Fibroblast of skin of right quadriceps (primary cell): ENCODE measurements at places on chromosomes 7 and 10.

DNA sequence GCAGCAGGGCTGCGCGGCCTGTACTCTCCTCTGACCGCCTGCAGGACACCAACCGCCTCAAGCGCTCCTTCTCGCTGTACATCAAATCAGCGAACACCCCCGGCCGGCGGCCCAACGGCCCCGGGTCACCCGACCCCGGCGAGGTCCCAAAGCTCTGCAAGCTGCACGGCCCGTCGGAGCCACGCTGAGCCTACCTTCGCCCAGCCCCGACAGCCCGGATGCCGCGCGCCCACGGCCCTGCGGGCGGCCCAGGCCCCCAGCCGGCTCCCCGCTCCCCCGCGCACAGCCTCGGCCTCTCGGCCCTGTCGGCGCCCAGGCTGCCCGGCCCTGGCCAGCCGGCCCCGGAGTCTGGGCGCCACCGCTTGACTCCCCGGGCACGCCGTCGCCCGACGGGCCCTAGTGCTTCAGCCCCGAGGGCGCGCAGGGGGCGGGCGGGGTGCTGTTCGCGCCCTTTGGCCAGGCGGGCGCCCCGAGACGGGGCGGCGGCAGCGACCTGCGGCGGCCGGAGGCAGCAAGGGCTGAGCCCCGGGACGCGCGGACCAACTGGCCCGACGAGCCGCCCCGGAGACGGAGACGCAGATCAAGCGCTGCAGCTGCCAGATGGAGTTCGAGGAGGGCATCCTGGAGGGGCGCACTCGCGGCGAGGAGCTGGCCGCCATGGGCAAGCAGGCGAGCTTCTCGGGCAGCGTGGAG is 11.1 kb upstream of the SEC24C start:
- DNase-seq: no peak

DNA sequence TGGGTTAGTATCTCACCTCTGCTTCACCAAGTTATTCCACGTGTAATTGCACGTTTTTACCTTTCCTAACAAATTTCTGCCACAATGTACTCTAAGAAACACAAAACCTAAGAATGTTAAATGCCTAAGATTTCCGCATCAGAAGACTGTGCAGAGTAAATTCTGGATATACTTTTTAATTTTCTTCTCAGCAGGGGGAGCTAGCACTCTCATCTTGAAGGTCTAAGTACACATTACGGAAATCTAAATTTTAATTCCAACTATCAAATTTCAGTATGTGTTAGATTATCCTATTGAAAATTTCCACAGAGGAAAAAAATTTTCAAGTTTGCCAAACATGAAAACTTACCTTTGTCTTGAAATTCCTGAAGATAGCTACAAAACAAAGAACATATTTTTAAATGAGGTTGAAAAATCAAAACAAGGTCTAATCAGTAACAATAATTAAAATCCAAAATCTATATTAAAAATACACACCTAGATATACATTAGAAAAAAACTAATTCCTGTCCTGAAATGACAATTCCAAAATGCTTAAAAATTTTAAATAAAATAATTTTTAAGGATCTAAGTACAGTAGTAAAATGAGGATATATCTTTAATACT is 10.5 kb downstream of the SKAP2 start:
- peak; percentile 42 for DNase-seq

- DNase-seq: peak; percentile 18
Observed at GRCh38 chr10:14468023-14468441, 137.3 kb upstream of the FRMD4A start.

DNA sequence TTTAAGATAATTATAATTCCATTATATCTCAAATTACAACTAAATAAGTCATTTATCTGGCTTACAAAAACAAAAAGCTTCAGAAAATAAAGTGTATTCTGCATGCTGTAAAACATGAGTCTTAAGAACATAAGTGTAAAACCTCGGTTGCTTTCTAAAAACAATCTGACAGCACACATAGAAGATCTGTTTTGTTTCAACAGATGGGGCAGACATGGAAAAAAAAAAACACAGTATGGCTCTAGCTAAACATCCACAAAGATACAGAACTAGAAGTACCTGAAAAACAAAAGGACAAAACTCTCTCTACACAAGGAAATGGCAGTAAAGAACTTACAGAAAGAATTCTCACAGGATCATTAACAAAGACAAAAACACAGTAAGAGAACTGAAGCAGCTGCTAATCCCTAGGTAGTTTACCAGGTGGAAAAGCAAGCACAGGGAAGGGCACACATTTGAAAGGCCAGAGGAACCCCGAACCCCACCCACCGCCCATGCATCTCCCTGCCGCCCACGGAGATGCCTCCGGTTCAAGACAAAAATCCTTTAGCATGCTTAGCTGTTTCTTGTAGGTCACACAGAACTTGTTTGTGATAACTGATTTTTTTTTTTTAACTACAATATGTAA is 42.5 kb downstream of the DLD start:
- DNase-seq: no peak

- no peak for DNase-seq
Observed at GRCh38 chr10:70829543-70829942, 13.8 kb downstream of the SGPL1 start.

DNA sequence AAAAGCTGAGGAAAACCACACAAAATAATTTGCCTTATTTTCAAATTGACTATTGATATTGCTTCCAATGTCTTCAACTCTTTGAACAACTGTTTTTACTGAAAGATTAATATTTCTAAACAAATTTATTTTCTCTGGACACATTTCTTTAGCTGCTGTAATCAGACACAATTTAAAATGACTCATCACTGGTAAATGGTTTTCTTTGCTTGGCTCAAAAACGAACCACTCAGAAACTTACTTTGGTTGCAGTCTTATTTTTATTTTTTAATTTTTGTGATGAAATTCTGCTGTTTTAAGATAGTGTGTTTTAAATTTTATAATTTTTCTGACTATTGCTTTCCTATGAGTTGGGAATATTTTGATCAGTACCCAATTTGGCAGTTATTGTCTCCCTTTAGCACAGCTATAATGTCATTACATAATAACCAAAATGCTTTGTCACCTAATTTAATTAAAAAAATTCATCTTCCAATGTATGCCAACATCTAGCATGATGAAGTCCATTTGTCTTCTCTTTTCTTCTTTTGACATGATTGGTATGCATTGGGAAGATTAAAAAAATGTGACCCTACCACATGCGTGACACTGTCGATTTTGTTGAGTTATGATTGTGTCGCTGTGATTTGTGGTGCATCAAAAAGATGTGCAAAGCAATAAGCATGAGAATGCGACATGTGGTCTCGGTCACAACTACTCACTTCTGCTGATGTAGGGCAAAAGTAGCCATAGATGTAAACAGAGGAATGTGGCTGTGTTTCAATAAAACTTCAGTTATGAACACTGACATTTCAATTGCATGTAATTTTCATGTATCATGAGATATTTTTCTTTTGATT is 222.3 kb downstream of the SUGCT start:
- peak; percentile 22 for DNase-seq

DNA sequence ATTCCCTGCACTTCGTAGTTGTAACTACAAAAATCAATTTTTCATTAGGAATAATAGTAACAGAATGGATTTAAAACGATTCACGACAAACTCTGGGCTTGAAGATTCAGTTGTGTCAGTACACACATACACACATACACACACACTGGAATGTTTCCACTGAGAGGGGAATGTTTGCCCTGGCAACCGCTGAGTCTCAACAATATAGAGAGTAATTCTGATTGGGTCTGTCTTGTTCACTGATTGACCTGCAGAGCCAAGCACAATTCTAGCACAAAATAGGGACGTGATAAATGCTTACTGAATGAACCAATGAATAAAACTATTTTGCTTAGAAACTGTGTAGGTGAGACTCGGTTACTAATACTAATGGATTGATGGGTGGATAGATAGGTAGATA is 204.4 kb upstream of the CCDC6 start:
- DNase-seq: no peak

- DNase-seq: no peak
Observed at GRCh38 chr10:102670871-102671434, 26.7 kb downstream of the TRIM8 start.

DNA sequence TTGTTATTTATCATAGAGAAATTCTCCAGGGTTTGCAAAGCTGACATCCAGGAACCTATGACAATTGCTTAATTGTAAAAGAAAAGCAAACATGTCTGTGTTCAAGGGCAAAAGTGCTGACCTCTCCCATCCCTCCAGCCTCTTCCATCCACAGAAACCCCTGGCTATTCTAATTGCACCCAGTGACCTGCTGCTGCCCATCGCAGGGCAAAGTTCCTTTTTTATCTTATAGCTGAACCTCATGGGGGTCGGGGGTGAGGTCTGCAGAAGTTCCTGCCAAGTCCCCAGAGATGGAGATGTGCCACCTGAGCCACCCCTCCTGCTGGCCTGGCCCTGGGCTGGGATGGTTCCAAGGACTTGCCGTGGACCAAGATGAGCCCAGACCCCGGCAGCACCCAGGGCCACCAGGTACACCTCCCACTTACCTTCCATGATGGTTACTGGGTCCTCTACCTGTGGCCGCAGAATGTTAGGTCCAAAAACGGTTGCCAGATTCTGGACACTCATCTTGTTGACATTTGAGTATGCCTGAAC is 146.5 kb downstream of the MAPK8 start:
- no peak for DNase-seq

- DNase-seq: no peak
Observed at GRCh38 chr10:90018819-90019218, 317.4 kb downstream of the KIF20B start.

DNA sequence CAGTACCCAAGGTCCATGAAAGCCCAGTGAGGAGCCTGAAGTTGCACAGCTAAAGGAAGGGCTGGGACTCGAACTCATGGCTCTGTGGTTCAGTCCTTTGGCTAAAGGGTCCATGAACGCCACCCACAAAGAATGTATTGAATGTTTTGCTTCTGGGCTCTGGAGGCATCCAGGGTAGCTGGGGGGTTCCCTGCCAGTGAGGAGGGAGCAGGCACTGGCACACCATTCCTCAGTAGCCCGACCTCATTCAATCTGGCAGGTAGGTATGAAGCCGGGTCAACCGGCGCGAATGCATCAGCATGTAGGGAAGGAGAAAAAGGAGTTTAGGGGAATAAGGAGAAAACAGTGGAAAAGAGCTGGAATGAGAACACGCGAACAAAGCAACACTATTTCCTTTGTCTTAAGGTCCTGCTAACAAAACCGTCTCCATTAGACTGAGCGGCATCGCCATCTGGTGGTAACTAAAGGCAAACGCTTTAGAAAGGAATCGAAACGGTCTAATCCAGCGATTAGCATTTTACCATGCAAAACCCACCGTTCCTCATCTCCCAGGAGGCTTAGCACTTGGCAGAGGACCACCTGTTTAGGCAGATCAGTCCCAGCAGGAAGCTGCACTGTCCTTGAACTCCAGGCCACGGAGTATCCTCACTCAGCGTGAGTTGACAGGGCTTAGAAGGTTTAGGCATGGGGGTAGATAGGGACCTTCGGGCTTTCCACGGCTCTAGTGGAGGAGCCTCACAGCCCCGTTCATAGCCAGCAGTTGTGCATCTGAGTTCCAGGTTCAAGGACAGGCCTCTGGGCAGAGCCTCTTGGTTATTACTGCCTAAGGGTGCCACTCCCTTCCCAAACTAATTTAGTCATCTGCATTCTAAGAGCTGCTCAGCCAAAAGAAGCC is 122.8 kb downstream of the UBE2H start:
- DNase-seq: peak; percentile 82

GRCh38 chr7:148987751-148988512 is 40.4 kb downstream of the PDIA4 start:
- no peak for DNase-seq

DNA sequence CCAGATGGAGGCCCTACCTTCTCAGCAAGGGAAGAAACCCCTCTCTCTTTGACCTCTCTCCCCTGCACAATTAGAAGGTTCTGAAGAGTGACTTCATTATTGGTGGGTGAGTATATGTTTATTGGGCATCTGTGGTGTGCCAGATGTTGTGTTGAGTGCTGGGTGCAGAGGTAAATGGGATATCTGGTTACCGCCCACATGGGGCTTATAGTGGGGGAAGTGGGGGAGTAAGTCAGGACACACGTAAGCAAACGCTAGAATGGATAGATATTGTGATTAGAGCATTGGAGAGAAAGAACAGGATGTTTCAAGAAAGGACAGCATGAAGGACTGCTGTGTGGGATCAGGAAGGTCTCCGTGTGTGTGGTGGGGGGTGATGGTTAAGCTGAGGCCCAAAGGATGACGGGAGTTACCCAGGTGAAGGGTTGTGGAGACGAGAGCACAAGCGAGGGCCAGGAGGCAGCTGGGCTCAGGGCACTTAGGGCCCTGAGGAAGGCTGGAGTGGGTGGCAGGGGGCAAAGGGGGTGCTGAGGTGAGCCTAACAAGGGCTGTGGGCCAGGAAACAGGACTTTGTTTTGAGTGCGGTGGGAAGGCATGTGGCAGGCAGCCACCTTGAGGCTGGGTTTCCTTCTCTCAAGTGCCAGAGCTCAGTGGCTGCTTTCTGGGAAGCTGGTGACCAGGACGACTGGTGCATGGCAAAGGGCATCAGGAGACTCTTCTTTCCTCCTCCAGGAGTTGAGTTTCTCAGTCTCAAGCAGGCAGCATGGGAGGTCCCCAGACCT is 299.9 kb downstream of the RPS24 start:
- DNase-seq: no peak

- no peak for DNase-seq
Observed at GRCh38 chr10:126570245-126570570, 100.3 kb downstream of the C10orf90 start.

- no peak for DNase-seq
Observed at GRCh38 chr7:26948617-26949118, 84.3 kb upstream of the SKAP2 start.

DNA sequence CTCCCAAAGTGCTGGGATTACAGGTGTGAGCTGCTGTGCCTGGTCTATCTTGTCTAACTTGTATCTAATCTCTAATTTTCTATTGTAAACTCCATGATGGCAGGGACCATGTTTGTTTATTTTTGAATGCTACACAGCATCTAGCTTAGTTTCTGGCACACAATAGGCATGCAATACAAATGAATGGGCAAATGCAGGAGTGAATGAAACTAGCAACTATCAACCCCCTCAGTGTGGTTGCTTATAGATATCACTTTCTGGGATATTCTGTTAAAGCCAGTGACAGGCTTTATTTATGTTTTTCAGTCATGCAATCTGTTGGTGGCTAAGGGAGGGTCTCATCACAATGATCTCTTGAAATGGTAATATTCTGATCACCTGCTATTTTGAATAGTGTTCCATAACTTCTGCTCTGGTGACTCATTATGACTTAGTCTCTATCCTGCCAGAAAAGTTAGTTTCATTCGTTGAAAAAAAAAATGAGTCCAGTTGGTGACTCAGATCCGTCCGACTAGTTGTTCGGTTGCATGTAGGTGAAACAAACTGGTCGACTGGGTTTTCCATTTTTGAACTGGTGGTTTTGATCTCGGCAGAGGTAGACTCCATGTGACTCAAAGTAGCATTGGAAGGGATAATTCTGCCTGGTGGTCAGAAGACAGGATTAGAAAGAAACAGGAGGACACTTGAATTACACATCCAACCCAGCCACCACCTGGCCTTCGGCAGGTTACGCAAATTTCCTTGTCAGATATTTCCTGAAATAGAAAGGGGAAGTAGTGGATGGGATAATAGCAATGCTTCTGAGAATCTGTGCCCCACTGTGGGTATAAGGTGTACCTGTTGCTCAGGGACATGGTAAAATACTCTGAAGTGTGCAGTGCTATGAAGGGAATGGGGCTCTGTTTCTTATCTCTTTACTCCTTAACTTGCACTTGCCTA is 76.8 kb downstream of the GATA3 start:
- peak; percentile 13 for DNase-seq

- DNase-seq: no peak
Observed at GRCh38 chr7:151895008-151895630, 18.2 kb upstream of the PRKAG2 start.
